SK-N-DZ (cell line): ENCODE measurements at places on chromosomes 11 and 22.
A peak's percentile ranks its signal among the peaks of the same experiment; 100 is the strongest.

- no peak for DNase-seq
Observed at GRCh38 chr11:119999220-119999619, 138.7 kb downstream of the TRIM29 start.

- DNase-seq: no peak
Observed at GRCh38 chr11:88384004-88384668, 46.6 kb upstream of the CTSC start.

DNA sequence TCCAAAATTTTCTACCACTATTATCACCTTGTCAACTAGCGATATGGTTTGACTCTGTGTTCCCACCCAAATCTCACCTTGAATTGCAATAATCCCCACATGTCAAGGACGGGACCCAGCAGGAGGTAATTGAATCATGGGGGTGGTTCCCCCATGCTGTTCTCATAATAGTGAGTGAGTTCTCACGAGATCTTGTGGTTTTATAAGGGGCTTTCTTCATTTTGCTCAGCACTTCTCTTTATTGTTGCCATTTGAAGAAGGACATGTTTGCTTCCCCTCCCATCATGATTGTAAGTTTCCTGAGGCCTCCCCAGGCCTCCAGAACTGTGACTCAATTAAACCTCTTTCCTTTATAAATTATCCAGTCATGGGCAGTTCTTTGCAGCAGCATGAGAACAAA, 73.5 kb upstream of the ZC3H12C start:
- no peak for DNase-seq

GRCh38 chr11:81331088-81331487, 1402.6 kb downstream of the FAM181B start:
- DNase-seq: peak; percentile 69
